ENCODE measurements at places on chromosomes 1 and 21.

- no peak for DNase-seq
Measured at GRCh38 chr1:113692824-113693431, 66.4 kb downstream of the PHTF1 start.

DNA sequence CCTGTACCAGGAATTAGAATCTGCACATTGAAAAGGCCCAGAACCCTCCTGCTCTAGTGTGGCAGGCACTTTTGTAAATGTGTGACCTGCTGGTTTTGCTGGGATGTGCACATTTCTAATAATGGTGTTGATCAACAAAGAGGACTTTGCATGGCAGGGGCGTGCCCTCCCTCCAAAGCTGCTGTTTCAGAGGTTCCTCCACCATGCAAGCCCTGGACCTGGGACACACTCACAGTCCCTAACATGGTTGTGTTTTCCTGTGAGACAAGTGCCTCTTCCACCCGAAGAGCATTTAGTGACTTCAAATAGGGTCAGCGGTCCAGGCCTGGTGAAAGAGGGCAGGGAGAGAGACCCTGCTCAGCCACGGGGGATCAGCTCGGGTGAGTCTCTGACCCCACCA, 28.1 kb downstream of the TENT5C start:
- no peak for DNase-seq

- DNase-seq = no peak
Measured at GRCh38 chr1:231591466-231591865, 35.1 kb upstream of the DISC1 start.

DNA sequence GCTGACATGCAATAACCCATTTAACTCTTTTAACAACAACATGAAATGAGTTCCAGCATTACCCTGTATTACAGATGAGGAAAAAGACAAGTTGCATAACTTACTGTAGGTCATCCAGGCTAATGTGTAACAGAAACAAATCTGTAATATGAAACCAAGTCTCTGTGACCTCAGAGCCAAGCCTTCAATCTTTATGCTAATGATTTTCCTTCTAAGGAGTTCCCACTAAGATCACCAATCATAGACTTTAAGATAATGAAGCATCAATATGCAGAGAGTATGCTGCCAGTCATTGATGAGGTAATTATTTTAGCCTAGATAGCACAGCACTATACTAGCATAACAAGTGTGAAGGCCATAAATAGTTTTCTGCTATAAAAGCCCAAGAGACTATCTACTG, 35.6 kb upstream of the RNPC3 start:
- no peak for DNase-seq

GRCh38 chr1:207497941-207498340, 2.0 kb downstream of the CR1 start:
- no peak for DNase-seq

GRCh38 chr1:205670611-205671430, 9.5 kb downstream of the SLC45A3 start:
- DNase-seq = no peak

DNA sequence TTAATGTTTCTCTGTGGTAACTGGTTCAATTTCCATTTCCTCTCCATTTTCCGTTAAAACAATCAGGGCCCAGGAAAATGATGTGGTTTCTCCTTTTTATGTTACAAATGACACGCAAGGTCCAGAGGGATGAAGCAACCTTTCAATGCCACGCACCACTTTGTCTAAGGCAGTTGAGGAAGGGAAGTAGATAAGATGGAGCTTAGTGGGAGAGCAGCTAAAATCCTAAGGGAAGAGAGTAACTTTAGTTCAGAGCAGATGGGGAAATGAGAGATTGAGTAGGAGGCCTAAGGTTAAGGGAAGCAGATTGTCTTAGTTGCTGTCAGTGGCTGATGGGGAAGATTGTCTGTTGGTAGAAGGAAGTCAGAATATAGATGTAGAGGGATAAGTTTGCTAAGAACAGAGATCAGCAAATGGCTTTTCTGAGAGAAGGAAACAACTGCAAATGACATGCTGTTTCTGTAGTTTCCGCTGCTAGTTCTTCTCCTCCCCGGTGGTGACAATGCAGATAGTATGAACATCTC, 660 bp downstream of the CD1C start:
- no peak for DNase-seq

DNA sequence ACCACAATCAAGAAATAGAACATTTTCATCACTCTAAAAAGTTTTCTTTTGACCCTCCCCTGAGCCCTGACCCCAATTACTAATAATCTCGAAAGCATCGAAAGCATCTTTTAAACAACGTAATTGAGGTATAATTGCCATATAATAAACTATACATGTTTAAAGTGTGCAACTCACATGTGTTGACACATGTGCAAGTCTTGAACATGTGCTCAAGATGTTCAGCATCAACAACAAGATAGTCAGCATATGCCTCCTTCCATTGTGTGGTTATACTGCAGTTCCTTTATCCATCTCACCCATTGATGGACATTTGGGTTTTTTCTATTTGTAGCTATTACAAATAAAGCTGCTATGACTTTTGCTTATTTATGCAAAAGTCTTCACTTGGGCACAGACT, 90.7 kb downstream of the RIPK4 start:
- no peak for DNase-seq

DNA sequence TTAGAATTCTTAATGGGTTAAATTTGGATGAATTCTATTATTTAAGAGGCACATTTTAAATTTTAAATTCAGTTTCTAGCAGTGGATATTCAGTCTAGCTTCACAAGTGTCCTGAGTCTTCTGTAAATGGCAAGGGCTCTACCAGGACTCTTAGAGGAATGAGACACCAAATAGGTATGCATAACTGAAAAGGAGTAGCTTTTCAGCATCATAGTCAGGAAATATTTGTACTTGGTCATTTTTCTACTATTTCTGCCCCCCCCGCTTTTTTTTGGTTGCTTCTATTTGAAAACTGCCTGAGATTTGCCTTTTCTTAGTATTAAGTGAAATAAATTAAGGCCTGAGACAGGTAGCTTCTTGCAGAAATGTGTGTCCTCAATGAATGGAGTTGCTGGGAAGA, 80.2 kb downstream of the MAST2 start:
- no peak for DNase-seq

- no peak for DNase-seq
Measured at GRCh38 chr1:2555634-2556276, 416 bp upstream of the TNFRSF14 start.

GRCh38 chr1:187689129-187689528, 860.4 kb downstream of the PLA2G4A start:
- no peak for DNase-seq

GRCh38 chr1:153548722-153549688, at the start of gene S100A3:
Gene S100A3, minus strand, starts transcription at chr1:153549258. Its CDS starts 773 bp downstream, at chr1:153548485.
- DNase-seq = no peak

GRCh38 chr1:31620631-31621497, 3.4 kb downstream of the HCRTR1 start:
- DNase-seq = no peak

DNA sequence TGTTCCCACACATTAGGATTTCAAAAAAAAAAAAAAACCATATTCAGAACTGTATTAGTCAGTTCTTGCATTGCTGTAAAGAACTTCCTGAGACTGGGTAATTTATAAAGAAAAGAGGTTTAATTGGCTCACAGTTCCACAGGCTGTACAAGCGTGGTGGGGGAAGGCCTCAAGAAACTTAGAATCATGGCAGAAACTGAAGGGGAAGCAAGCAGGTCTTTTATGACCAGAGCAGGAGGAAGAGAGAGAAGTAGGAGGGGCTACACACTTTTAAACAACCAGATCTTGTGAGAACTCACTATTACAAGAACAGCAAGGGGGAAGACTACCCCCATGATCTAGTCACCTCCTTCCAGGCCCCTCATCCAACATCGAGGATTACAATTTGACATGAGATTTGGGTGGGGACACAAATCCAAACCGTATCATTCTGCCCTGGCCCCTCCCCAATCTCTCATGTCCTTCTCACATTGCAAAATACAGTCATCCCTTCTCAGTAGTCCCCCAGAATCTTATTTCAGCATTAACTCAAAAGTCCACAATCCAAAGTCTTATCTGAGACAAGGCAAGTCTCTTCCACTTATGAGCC, 51.8 kb downstream of the POU2F1 start:
- DNase-seq = no peak

GRCh38 chr1:187168297-187168696, 339.5 kb downstream of the PLA2G4A start:
- no peak for DNase-seq

GRCh38 chr1:183476081-183476480, 3.8 kb downstream of the SMG7 start:
- no peak for DNase-seq

- DNase-seq = no peak
Measured at GRCh38 chr1:242556759-242557158, 32.3 kb upstream of the PLD5 start.

GRCh38 chr1:25675729-25676476, 59.3 kb downstream of the MAN1C1 start:
- DNase-seq = no peak

DNA sequence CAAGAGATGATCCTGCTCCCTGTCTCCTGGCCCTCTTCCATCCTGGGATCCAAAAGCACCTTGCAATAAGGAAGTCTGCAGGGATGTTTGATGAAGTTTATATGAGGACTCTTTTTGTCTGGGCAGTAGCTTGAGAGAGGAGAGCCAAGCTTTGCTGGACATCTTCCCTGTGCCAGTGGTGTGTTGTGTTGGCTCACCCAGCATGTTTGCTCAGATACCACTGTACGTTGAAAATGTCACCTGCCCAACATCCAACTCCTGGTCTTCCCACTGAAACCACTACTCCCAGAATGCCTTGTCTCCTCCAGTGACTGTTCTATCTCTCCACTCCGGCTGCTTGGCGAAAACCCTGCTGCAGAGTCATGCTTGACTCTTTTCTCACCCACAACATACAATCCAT, 12.8 kb downstream of the CDK18 start:
- DNase-seq = no peak

- no peak for DNase-seq
Measured at GRCh38 chr1:53413175-53414001, 45.8 kb upstream of the DMRTB1 start.

GRCh38 chr1:33459691-33460090, 12.8 kb upstream of the ZSCAN20 start:
- no peak for DNase-seq

GRCh38 chr1:39328095-39328494, 123.6 kb downstream of the MACF1 start:
- DNase-seq = no peak

GRCh38 chr1:47887060-47887459, 110.1 kb downstream of the TRABD2B start:
- DNase-seq = no peak

- no peak for DNase-seq
Measured at GRCh38 chr1:46595127-46595526, 8.9 kb downstream of the MKNK1 start.

- DNase-seq = no peak
Measured at GRCh38 chr1:196557797-196558196, 50.4 kb downstream of the KCNT2 start.

- DNase-seq = no peak
Measured at GRCh38 chr1:226820941-226821718, 49.3 kb upstream of the PSEN2 start.

GRCh38 chr1:209400351-209401220, 182.9 kb upstream of the CAMK1G start:
- DNase-seq = no peak

- DNase-seq = no peak
Measured at GRCh38 chr1:17251246-17251645, 2.3 kb downstream of the PADI3 start.

DNA sequence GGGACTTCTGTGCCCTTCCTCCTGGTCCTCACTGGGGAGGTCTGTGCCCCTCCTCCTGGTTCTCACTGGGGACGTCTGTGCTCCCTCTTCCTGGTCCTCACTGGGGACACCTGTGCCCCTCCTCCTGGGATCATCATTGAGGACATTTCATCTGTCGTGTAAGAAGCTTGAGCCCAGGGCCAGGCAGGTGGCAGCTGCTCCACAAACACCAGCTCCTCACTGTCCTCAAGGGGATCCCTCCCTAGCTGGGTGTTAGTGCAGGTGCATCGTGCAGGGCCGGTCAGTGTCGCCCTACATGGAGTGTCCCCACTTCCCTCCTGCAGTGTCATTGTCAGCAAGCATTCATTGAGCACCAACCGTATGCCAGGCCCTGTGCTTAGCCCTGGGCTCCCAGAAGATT, 312.7 kb downstream of the PTPRU start:
- DNase-seq = no peak

DNA sequence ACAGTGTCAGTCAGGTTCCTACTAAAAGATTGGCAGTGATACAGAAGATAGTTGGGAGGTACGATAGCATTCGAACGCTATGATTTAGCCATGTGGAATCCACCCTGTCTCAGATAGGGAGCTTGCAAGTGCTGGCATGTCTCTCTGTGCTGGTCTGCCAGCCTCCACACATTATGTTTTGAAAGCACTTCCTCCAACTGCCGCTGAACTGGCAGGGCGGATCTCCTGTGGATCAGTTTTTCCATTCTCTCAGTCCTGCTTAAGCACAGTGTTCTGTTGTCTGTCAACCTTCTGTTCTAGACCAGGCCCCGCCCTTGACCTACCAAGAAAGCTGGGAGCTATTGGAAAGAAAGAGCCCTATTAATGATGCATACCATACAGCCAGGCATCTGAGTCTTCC, 65.5 kb upstream of the PALMD start:
- no peak for DNase-seq

DNA sequence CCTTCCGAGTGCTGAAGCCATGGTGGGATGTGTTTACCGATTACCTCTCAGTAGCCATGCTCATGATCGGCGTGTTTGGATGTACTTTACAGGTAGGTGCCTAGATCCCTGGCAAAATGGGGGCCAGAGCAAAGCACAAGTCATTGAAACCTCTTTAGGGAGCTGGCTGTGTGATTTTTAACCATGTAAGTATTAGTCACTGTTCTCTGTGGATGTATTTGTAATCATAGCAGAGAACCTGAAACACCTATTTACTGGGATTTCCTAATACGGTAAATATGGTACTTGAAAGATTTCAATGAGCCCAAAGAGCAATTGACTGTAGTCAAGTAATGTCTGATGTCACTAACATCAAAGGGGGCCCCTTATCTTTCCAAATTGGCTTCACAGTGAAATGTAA, 53.6 kb downstream of the LRRC8C start:
- no peak for DNase-seq

- DNase-seq = no peak
Measured at GRCh38 chr1:7899741-7900140, 40.9 kb downstream of the TNFRSF9 start.

DNA sequence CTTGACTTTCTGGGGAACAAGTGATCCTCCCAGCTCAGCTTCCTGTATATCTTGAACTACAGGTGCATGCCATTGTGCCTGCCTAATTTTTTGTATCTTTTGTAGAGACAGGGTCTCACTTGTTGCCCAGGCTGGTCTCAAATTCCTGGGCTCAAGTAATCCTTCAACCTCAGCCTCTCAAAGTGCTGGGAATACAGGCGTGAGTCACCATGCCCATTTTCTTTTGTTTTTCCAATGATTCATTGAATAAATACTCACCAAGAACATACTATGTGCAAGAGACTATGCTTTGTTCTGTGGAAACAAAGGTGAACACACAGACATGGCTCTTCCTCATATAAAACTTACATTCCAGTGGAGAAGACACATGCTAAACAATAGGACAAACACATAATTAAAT, 407.8 kb upstream of the DAB1 start:
- no peak for DNase-seq

- DNase-seq = no peak
Measured at GRCh38 chr1:179079113-179079761, 2.6 kb upstream of the TOR3A start.

- DNase-seq = no peak
Measured at GRCh38 chr1:29433830-29434229, 197.5 kb downstream of the PTPRU start.

Measured in cortex of kidney (tissue), 1 donor.